Cardiac muscle cell (in vitro differentiated cells and primary cell): ENCODE measurements at places on chromosomes 12 and 14.

DNA sequence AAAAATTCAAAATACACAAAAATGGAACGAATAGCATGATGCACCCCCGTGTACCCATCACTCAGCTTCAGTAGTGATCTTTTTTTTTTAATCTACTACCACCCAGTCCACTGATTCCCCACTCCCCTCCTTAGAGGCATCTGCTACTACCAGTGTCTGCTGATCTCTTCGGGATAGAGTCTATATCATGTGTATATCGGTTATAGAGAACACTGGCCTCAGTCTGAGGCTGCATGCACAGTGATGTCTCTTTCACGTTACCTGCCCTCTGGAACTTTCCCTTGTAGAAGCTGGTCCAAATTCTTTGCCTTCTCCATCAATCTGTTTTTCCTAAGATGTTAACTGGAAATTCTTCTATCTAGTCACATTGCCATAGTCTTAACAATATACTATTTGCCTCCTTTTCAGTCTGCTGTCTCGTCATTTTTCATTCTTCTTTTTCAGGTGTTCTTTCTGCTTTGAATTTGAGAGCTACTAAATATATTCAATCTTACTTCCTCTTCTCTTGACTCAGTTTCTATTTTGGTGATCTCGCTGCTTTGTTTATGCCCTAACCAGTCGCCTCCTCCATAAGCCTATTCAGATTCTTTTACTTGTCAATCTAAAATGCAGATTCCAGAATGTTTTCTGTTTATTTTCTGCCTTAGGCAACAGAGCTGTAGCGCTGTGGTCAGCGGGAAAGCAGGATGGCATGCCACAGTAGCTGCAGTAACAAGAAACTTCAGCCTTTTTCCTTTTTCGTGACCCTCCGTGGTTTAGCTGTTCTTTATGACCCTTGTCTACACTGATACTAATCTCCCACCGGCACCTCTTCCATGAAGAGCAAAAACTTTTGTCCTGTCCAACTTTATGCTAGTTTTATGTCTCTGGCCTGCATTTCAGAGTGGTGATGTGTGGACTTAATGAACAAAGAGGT, 67.0 kb downstream of the FBXW8 start:
- no peak overlapping the region for H3K4me3 ChIP-seq
- no peak overlapping the region for H3K27ac ChIP-seq

DNA sequence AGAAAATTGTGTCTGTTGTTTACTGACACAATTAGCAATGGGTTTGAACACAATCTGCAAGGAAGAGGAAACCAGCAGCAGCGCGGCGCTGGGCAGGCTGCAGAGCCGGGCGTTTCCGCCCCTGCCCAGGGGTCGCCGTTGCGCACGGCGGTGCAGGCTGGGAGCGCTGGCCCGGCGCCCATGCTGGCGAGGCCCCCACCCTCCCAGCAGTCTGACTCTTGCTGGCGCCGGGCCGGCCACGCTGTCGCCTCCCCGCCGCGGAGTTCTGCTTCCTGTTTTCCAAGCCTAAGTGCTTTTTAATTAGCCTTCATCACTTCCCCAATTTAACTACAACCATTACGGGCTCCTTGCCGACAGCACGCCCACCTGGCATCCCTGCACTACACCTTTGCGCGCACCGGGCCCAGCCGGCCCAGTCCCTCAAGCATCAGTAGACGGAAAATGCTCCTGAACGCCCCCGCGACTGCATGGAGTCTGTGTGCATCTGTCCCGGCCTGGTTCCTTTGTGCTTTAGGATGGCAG, 212.1 kb downstream of the GXYLT1 start:
- DNase-seq: peak; percentile 62
- peak overlapping the region; percentile 12 for H3K4me3 ChIP-seq

DNA sequence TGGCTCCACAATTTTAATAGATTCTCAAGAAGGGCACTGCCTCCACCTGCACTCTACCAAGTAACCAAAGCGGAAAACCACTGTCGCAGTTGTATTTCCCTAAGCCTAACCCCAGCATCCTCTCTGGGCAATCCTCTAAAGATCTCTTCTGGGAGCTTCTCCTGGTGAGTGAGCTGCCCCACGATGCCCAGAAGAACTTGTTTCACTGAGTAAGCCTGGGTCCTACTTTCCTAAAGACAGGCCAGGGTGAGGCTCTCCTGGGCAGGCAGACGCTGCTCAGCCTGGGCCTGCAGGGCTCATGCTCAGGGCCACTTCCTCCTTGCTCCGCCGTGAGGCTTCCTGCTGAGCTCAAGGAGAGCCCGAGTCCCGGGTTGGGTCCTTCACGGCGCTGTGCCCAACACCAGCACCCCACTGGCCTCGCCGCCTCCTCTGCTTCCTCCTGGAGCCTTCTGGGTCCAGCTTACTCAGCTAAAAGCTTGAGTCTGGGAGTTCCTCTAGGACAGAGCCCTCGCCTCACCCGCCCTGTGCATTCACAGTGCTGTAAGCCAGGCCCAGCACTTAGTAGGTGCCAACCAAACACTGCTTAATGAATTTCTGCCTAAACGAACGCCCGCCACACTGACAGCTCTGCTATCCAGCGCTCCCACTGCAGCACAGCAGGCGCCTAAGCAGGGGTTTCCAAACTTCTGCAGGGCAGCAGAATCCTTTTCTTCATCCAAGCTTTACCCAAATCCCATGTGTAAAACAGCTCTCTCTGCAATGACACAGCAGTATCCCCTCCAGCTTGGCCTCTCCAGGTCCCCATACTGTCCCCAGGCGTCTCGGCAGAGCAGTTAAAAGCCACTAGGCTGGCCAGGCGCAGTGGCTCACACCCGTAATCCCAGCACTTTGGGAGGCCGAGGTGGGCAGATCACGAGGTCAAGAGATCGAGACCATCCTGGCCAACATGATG, 5.7 kb downstream of the RAB35 start:
- no peak for DNase-seq
- H3K27me3 ChIP-seq: no peaks in the 10 kb centered on the region
- no peaks in the 10 kb centered on the region for H3K36me3 ChIP-seq

GRCh38 chr12:108483213-108484059, 31.6 kb upstream of the FICD start:
- no peak overlapping the region for H3K27ac ChIP-seq
- H3K4me1 ChIP-seq: no peaks in the 10 kb centered on the region
- H3K36me3 ChIP-seq: no peaks in the 10 kb centered on the region

DNA sequence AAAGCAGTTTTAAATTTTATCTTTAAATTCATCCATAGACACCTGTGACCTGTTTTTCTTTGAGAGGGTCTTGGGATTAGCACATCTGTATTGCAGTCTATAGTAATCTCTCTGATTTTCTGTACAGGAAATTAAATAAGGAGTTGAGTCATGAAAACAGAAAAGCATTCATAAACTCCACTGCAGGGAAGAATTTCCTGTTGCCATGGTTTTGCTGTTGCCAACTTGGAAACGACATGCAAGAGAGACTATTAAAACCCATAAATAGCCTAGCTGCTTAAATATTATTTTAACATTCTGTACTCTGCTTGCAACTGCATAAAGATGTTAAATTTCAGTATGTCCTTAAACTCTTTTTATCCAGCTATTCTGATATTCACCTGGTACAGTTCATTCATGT, 281.0 kb upstream of the RGS6 start:
- peaks cover 13% of the 10 kb centered on the region for H3K4me1 ChIP-seq
- DNase-seq: peak; percentile 91
- no peaks in the 10 kb centered on the region for H3K27me3 ChIP-seq
- no peaks in the 10 kb centered on the region for H3K36me3 ChIP-seq
- no peak overlapping the region for H3K27ac ChIP-seq

GRCh38 chr12:13178568-13179210, 17.8 kb upstream of the EMP1 start:
- H3K4me1 ChIP-seq: peaks cover 10% of the 10 kb centered on the region
- H3K4me3 ChIP-seq: no peak overlapping the region
- H3K27me3 ChIP-seq: no peaks in the 10 kb centered on the region
- DNase-seq: no peak

DNA sequence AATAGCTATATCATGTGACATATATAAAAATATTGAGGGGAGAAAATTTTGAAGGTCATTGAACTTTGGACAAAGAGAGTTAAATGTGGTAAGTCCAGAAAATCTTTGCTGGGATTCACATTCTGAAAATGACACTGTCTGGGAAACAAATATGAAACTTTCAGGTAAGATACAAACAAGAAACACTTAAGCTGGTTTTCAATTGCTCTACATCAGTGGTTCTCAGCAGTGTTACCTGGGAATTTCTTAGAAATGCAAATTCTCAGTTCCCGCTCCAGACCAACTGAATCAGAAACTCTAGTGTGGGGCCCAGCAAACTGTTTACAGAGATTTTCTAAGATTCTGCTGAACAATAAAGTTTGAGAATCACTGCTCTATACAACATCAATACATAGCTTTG, 3.6 kb upstream of the CDK17 start:
- no peaks in the 10 kb centered on the region for H3K27me3 ChIP-seq
- H3K36me3 ChIP-seq: no peaks in the 10 kb centered on the region
- no peak overlapping the region for H3K4me3 ChIP-seq
- H3K27ac ChIP-seq: no peak overlapping the region
- peaks cover 3% of the 10 kb centered on the region for H3K4me1 ChIP-seq

DNA sequence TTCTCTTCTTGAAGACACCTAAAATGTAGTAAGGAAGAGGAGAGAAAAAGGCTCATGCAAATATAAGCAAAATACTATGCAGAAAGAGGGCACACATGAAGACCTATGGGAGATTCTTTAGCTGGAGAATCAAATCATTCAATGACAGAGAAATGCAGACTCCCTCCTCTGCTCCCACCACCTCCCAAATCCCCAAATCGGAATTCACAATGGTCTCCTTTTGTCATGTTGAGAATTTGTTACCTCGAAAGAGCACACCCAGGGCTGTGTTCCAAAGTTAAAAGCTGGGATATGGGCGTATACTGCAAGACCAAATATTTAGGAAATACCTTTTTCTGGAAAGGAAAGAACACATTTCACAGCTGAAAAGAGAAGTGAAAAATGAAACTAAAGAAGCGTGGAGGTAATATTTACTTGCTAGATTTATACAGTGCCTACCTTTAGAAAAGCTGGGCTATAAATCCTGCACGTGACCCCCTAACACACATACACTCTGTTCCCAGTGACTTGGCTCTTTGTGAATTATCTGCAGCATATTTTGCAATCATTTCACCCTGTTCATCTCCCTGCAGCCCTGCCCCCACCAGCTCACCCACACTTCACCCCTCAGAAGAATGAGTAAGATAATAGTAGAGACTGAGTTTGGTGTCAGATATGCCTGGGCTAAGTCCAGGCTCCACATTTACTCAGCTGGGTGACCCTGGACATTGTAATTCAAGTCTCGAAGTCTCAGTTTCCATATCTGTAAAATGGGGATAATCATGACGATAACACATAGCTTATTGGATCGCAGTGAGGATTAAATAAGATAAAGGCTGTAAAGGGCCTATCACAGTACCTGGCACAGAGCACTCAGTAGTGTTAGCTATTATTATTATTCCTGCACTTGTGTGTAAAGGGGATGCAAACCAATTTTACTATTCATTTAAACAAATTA, 2.9 kb upstream of the CACNA1C start:
- no peaks in the 10 kb centered on the region for H3K27me3 ChIP-seq
- H3K4me3 ChIP-seq: no peak overlapping the region
- DNase-seq: no peak

DNA sequence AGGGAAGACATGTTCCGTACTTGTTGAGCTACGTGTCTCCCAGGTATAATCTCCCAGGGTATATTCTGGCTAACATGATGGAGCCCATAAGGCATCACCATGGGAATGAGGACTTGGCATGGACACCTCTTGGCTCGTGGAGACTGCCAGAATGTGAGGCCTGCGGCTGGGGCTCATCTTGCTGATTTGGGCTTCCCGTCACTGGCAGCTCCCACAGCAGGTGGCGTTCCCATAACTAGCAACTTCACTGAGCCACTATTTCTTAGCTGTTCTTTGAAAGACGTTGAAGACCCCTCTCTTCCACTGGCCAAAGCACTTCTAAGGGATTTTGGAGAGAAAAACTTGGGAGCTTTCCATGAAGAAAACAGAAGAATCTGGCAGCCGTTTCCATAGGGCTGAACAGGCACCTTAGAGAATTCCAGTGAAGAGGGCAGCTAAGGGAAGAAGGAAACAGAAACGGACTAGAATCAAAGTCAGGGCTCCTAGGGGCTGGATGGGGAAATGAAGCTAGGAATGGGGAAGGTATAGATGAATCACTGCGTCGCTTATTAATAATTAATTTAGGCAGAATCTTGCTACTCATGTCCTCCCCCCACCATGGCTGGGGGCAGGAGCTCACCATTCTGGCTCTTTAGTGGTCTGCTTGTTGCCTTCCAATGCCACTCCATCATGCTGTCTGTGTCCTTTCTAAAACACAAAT, 39.7 kb upstream of the FOS start:
- no peaks in the 10 kb centered on the region for H3K27me3 ChIP-seq
- H3K36me3 ChIP-seq: no peaks in the 10 kb centered on the region
- no peak for DNase-seq

DNA sequence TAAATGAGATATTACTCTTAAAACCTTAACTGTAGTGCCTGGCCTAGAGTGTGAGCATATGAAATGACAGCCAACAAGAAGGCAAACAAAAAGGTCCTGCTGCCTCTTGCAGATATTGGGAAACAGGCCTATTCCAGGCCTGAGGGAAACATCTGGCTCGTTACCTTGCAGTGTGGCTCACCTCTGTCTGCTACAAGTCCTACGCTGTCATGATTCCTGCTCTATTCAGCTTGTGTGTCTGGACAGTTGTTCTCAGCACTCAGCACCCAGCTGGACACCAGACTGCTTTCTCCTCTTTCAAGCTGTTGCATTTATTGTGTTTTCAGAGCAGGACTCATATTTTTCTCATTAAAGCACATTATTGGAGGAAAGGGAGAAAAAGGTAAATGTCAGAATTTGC, 113.5 kb downstream of the TMTC2 start:
- H3K4me3 ChIP-seq: no peak overlapping the region
- H3K4me1 ChIP-seq: no peaks in the 10 kb centered on the region
- H3K27me3 ChIP-seq: no peaks in the 10 kb centered on the region
- no peak for DNase-seq
- H3K27ac ChIP-seq: no peak overlapping the region

DNA sequence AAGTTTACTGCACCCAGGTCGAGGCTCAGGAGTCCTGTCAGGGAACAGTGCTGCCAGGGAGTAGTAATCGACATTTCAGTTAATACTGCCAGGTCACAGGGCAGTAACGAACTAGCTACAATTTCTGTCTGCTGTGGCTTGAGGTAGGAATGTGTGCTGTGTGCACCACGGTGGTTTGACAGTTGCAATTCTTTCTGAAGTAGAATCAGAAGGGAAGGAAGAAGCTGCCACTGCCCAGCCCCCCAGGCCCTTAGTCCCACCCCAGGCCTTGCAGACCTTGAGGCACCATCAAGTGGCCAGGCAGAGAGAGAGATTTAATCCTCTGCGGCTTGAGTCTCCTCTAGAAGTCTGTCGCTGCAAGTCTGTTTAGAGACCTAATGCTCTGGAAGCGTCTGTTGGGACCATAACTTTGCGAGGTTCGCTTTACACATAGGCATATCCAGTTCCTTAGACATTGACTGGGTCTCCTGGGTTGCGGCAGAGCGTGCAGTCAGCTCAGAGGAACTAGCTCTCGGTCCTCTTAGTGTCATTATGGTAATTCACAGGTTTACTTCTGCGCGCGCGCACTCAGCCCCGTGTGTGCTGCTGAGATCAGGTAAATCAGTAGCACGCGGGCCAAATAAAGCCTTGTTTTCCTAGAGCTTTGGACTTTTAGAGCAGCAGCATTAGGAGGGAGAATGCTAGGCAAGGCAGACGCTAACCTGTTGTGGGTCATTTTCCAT, 9.8 kb downstream of the NKX2-1 start:
- no peak overlapping the region for H3K27ac ChIP-seq
- no peak overlapping the region for H3K4me3 ChIP-seq
- H3K27me3 ChIP-seq: peaks cover 100% of the 10 kb centered on the region
- H3K36me3 ChIP-seq: no peaks in the 10 kb centered on the region
